Stimulated activated CD8-positive, alpha-beta memory T cell treated with anti-CD3 and anti-CD28 coated beads, Interleukin-4, amount 100 ng/mL, for 4 hours (primary cell): ENCODE measurements at places on chromosomes 6 and 20.

- no peak for DNase-seq
Observed at GRCh38 chr20:17520583-17520982, 10.6 kb downstream of the BFSP1 start.

DNA sequence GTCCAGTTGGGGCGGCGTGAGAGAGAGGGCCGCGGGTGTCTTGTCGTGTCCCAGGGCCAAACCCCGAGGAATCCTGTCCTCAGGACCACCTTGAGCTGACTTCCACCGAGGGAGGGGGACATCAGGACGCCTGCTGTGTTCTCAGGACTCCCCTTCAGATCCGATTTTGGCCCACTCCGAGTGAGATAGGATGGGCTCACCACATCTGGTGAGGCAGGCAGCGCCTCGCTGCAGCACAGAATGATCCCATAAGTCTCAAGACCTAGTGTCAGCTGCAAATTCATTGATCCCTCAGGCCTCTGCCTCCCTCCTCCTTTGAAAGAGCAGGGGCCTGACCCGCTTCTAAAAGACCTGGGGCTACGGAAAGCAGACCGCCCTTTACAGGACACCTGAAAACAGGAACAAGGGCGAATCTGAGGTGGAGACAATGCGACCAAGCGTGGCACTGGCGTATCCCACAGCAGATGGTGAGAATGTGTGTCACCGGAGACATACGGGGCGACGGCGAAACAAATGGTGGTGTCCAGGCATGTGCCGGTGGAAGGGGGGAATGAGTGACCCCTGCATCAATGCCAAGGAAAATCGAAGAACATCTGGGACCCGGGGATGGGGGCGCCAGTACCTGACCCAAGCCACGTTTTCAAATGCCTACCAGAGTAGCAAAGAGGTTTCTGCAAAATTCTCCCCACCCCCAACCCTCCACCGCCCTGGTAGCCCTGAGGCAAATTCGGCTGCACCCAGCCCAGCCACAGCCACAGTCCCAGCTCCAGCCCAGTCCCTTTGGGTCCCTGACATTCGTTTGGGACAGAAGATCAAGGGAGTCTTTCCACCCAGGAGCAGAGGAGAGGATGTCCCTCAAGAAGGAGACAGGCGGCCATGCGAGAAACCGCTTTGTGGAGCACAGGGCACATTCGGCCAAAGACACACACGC lies 162.1 kb upstream of the ZNF337 start:
- DNase-seq, result no peak

- DNase-seq, result no peak
Observed at GRCh38 chr6:2111162-2111677, 134.2 kb downstream of the GMDS start.

- DNase-seq, result no peak
Observed at GRCh38 chr6:90462102-90462501, 124.8 kb downstream of the MAP3K7 start.

DNA sequence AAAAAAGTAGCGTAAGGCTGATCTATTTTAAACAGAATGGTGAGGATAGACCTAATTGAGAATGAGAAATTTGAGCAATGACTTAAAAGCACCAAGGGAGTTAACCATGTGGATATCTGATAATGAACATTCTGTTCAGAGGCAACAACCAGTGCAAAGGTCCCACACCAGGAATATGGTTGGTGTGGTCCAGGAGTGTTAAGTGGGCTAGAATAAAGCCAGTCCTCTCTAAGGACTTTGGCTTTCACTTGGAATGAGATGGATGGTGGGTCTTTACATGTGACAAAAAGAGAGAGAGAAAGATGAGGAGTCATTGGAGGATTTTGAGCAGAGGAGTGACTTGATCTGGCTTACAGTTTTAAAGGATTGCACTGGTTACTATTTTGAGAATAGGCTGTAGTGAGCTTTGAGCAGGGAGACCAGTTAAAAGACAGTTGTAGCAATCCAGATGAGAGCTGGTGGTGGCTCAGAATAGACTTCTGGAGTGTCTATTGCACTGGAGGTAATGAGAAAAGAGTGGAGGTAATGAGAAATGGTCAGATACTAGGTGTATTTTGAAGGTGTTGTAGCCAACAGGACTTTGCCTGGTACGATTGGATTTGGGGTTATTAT lies 89.8 kb downstream of the SCAF8 start:
- DNase-seq, result no peak

DNA sequence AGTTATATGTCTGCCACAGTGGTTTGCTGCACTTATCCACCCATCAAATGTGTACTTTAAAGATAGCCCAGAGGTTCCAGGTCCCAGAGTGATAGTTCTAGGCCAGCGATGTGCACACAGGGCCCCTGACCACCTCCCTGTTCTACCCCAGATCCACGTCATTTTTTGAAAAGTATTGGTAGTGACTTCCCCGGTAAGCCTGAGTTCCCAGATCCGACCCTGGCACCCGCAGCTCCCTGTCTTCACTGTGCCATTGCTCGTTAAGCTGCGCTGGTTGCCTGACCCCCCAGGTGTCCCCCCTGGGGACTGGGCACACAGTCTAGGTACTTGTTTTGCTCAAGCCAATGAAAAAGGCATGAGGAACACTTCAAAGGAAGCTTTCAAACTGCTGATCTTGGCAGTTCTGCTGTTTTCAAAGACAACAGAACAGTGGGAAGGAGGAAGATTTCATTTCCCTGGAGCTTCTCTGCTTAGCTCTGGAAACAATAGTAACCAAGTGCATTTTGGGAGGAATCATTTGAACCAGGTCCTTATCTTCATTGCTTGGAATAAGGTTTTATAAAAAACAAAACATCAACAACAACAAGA lies 116.3 kb upstream of the TAB2 start:
- no peak for DNase-seq

DNA sequence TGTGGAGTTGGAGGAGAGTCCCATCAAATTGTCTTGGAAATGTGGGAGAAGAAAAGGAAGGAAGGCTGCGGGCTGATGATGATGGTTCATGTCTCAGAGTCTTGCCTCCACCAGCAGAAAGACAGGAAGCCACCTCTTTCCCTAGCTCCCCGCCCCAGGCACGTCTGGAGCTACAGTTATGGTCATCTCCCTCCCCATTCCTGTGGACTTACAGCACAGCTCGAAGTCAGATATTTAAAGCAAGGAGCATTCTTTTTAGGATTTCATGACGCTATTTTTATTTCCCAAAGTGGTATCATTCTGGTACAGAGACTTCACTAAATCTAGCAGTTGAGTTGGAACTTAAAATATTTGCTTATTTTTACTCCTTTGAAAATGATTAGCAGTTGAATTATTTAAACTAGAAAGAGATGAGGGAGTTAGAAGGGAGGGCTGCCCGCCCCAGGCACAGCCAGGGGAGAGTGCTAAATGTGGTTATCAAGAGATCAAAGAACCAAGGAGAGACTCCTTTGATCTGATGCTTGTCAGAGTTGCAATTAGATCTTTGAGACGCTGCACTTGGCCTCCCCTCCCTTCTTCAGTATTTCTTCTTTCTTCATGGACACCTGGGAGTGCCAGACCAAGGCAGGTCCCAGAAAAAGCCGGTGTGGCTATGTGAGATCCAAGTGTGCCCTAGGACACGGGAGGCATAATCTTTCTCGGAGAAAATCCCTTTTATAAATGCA lies 199.9 kb upstream of the SOX4 start:
- DNase-seq, result no peak

DNA sequence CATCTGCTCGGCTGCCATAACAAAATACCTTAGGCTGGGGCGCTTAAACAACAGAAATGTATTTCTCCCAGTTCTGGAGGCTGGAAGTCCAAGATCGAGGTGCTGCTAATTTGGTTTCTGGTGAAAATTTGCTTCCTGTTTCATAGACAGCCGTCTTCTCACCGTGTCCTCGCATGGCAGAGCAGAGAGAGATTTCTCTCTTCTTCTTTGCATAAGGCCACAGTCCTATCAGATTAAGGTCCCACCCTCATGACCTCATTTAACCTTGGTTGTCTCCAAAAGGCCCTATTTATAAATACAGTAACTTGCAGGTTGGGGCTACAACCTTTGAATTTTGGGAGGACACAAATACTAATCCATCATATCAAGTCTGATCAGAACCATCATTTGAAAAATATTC lies 544.3 kb downstream of the KIF16B start:
- no peak for DNase-seq

DNA sequence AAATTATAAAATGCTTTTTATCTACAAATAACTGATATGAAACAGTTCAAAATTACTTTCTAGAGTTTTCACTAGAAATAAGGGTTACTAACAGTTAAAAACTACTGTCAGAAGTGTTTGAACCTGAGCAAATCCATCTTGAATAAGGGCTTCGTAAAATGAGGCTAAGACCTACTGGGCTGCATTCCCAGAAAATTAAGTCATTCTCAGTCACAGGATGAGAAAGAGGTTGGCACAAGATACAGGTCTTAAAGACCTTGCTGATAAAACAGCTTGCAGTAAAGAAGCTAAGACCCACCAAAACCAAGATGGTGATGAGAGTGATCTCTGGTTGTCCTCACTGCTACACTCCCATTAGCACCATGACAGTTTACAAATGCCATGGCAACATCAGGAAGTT lies 93.7 kb downstream of the PLG start:
- DNase-seq, result no peak

DNA sequence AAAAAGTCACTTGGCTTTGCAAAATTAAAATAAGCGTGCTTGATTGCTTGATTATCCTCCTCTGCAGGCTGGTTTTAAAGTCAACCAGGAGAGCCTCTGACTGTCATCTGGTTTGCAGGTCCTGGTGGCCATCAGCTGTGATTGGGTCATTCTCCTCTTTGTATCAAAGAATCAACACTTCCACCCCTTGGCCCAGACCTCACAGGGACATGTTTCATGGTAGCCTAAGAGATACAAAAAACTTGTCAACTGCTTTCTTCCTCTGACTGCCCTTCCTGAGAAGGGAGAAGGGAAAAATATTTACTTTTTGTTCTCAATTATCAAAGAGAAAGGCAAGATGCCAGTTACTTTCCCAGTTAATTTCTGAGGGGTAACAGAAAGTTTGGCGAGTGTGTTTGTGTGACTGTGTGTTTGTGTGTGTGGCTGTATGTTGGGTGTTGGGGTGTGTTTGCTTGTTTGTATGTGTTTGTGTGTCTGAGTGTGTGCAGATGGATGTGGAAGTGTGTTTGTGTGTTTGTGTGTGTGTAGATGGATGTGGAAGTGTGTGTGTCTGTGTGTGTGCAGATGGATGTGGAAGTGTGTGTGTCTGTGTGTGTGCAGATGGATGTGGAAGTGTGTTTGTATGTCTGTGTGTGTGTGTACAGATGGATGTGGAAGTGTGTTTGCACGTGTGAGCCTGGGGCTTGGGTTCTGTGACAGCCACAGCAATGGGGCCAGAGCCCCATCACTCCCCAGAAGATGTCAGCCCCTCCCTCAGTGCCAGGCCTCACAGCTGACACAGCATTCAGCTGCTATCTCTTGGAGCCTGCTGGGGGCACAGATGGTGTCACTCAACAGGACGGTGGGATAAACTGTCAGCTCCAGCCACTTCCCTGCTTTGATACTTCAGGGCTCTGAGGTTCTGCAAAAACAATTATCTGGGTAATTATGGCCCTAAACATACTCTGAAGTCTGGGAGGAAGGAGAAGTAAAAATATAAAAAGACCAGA lies 98.6 kb upstream of the RNF24 start:
- no peak for DNase-seq

GRCh38 chr20:6467562-6467961 lies 299.9 kb upstream of the BMP2 start:
- DNase-seq, result no peak

GRCh38 chr6:1894954-1895353 lies 285.2 kb downstream of the FOXC1 start:
- DNase-seq, result no peak

DNA sequence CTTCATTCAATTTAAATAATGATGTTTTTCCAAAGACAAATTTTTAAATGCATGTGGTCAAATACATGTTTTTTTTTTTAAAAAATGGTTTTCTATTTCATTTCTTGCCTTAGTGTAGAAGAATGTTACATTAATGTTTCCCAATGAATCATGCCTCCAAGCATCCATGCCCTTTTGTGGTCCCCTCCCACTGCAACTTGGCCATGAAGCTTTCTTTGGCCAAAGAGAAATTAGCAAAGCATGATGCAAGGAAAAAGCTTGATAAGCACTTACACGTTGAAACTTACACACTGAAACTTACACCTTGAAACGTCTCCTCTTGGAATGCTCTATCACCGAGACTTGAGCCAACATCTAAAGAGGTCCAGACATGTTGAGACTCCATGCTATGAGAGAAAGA lies 93.0 kb upstream of the ELOVL5 start:
- DNase-seq, result no peak

GRCh38 chr6:44452725-44453124 lies 65.2 kb downstream of the CDC5L start:
- no peak for DNase-seq

DNA sequence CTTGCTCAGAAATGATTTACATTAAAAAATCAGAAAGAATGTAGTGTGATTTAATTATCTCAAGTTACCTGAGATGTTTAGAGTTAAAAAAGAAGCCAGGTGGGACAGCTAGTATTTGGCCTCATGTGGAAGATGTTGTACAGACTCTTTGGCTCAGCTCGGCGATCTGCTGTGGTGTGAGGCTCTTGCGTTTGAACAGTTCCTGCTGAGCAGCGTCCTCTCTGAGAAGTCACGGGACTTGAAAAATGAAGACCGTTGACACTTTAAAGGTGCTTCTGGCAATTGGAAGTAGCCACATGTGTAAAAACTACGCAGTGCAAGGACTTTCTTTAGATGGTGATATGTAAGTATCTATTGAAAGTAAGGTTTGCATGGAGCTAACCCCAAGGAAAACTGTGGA lies 169.0 kb downstream of the BACH2 start:
- no peak for DNase-seq

DNA sequence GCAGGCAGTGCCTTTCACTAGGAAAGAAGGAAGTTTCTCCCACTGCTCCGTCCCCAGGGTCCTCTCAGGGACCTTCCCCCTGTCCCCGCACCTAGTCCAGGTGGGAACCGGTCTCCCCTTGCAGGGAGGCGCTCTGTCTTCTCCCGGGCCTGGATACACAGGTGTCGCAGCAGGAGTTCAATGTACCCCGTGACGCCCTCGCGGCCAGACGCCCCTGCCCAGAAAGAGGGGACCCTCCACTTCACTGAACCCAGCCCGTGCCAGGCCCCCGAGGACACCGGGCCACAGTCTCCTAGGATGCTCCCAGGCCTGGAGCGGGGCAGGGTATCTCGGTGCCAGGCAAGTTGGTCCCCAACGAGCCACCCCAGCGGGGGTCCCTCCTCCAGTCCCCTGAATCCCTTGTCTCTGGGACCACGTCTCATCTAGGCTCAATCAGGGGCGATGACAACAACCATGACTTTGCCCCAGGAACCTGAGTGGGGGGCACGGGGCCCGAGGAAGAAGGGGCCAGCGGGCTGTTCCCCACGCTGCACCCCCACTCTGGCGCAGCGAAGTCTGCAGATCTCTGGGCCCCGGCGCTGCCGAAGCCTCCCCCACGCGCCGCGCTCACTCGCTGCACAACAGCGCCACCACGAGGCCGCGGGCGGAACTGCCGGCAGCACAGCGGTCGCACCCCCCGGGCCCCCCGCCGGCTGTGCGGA lies 103.0 kb downstream of the EDN3 start:
- peak; percentile 30 for DNase-seq
